DMS79 treated with DMSO at 0.1 percent for 48 hours (cell line): ENCODE measurements at places on chromosomes 7 and 10.

- no peak for DNase-seq
Measured at GRCh38 chr10:3491571-3491970, 293.4 kb downstream of the KLF6 start.

DNA sequence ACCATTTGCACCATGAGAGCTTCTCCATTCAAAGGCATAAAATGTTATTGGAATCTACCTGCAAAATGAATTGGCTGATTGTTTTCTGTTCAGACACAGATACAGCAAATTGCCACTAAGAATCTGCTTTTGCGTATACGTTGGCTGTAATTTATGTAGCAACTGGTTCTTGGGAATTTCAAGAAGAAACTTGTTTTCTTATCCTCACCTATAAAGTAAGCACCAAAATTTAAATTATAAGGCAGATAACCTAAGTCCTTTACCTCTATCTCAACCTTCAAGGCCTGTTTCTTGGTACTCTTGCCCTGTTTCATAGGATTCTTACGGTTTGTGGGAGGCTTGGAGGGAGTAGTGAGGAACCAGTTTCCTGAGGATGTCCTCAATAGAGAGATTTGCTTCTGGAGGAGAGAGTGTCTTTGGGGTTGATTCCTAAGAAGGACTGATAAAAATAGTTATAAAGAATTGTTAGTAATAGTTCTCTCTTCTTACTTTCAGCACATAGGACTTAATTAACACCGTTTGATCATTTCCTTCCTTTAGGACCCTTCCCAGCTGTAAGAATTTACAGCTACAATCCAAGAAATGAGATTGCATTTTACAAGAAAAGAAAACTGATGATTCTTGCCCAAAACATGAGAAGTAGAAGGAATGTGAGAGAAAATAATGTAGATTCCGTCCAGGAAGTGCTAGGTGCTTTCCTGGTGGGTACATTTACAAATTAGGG lies 2.0 kb downstream of the STAMBPL1 start:
- DNase-seq, result no peak

DNA sequence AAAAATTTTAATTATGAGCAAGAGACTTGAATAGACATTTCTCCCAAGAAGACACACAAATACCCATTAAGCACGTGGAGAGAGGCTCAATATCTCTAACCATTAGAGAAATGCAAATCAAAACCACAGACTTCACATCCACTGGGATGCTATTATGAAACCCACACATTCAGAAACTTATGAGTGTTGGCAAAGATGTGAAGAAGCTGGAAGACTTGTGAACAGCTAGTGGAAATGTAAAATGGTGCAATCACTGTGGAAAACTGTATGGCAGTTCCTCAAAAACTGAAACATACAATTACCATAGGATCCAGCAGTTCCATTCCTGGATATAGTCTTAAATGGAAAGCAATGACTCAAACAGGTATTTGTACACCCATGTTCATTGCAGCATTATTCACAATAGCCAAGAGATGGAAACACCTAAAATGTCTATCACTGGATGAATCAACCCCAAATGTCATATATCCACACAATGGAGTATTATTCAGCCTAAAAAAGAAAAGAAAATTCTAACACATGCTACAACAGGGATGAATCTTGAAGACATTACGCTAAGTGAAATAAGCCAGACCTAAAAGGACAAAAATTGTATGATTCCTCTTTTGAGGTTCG lies 53.5 kb upstream of the FRMD4A start:
- no peak for DNase-seq

DNA sequence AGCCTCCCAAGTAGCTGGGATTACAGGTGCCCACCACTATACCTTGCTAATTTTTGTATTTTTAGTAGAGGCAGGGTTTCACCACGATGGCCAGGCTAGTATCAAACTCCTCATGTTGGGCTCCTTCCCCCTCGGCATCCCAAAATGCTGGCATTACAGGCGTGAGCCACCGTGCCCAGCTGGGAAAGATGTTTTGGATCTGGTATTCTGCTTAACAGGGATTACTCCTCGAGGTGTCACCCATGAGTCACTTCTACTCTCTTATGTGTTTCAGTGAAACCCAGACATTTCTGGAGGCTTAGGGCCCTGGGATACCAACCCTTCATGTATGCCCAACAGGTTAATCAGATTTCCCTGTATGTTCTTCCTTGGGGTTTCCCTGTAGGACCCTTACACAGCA lies 11.8 kb upstream of the OPN4 start:
- no peak for DNase-seq

- no peak for DNase-seq
Measured at GRCh38 chr7:94999069-94999351, 91.6 kb downstream of the PPP1R9A start.

- no peak for DNase-seq
Measured at GRCh38 chr7:34390103-34390502, 267.9 kb upstream of the NPSR1 start.

GRCh38 chr10:128018236-128018635 lies 108.0 kb downstream of the MKI67 start:
- no peak for DNase-seq

- DNase-seq, result no peak
Measured at GRCh38 chr10:14879124-14879927, 660 bp downstream of the SUV39H2 start.

- no peak for DNase-seq
Measured at GRCh38 chr10:105844241-105844640, 1203.2 kb downstream of the SORCS3 start.

DNA sequence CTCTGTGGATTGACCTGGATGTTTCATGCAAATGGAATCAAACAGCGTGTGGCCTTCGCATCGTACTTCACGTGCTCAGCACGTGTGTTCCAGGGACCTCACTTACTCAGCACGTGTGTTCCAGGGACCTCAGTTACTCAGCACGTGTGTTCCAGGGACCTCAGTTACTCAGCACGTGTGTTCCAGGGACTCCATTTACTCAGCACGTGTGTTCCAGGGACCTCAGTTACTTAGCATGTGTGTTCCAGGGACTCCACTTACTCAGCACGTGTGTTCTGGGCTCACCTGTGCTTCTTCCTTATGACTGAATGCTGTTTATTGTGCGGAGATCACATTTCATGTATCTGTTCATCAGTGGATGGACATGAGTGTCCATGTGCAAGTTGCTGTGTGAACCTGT lies 22.0 kb downstream of the INPP5A start:
- DNase-seq, result no peak

DNA sequence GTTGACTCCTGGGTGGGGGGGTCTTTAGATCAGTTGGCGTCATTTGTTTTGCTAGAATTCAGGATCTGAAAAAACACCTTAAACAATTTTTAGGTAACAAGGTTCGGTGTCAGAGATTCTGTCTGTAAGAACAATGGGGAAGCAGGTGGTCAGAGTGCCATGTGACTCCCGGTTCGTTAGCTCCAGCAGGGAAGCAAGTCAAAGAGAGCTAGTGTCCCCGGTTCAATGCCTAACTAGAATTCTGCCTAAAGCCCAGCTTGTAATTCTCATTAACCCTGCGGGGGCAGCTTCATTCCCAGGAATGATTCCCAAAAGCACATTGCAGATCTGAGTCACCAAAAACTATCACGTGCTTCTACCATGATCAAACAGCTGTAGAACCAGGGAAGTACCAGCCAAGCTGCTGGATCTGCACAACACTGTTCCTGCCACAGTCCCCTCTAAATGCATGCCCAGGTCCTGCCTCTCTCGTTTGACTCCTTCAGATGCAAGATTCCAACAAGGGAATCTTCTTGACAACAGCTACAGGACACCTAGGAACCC lies 664.3 kb upstream of the CELF2 start:
- DNase-seq, result no peak

- no peak for DNase-seq
Measured at GRCh38 chr7:102111061-102112041, 175.3 kb upstream of the SH2B2 start.

DNA sequence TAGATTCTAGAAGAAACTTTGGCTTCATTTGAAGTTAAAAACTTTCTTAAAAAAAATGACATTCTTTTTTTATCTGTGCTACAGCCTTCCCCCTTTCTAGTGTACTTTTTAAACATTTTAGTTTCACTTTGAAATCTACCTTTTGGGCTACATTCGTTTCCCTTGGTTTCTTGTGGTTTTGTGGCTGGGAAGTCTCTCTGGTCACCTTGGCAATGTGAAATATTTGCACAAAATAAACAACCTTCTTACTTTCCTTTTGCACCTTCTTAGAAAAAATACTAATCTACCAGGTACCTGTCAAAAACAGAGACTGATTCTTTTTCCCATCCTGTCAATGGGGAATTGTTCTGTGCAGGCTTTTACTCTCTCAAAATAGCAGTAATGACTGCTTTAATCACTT lies 350.2 kb downstream of the GATA3 start:
- DNase-seq, result no peak

GRCh38 chr7:80520199-80520598 lies 8.3 kb upstream of the GNAT3 start:
- DNase-seq, result no peak
